ENCODE measurements at places on chromosomes 16 and 17.

GRCh38 chr16:58940609-58941008 is 206.5 kb upstream of the GOT2 start:
- no peak for DNase-seq

DNA sequence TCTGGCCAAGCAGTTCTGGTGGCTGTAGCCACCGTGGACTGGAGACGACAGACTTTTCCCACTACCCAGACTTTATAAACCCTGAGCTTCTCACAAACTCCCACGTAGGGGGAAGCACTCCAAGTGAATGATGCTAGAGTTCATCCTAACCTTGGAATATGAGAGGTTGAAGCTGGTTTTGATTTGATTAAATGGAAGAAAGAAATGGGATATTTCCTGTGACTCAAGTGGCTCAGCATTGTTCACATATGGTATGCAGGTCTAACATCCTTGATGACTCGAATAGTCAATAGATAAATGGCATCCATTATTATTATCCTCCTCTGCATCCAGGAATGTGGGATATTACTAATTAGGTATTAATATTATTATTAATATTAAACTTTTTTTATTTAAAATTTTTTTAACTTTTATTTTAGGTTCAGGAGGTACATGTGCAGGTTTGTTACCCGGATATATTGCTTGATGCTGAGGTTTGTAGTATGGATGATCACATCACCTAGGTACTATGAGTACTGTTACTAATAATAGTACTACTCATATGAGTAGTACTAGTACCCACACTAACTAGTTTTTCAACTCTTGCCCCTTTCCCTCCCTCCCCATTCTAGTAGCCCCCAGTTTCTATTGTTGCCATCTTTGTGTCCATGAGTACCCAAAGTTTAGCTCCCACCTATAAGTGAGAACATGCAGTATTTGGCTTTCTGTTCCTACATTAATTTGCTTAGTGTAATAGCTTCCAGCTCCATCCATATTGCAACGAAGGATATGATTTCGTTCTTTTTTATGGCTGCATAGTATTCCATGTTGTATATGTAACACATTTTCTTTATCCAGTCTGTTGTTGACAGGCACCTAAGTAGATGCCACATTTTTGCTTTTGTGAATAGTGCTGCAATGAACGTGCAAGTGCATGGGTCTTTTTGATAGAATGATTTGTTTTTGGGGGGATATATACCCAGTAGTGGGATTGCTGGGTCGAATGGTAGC is 22.9 kb downstream of the PIK3R6 start:
- DNase-seq = no peak

- DNase-seq = no peak
Measured at GRCh38 chr17:43911904-43912303, 4.6 kb upstream of the MPP2 start.

DNA sequence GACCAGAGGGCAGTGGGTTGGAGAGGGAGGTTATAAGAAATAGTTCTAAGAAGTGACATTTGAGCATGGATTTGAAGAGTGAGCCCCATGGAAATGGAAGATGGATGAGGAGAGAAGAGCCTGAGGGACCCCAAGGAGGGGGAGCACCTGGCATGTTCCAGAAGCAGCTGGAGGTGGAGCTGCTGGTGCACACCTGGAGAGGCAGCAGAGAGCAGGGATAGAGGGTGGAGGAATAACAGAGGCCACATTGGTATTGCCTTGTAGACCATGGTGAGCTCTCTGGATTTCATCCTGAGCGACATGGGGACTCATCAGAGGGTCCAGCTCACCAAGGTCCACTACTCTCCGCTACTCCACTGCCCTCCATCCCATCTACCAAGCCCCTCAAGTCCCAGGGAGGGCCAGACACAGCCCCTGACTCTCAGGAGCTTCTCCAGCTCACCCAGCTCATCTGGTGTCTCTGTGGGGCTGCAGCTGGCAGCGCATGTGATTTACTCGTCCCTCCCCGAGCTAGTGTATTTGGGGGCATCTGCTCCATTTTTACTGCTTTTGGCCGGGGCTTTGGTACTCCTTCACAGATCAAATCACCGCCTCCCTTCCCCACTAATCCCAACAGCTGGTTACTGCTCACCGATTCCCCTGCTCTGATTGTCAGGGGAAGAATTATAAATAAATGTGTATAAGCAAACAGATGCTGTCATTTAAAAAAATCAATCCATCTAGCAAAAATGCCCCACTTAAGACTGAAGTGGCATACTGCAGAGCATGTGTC is 22.1 kb upstream of the KDM8 start:
- DNase-seq = no peak

- DNase-seq = no peak
Measured at GRCh38 chr16:18932243-18932987, 6.2 kb upstream of the SMG1 start.

- DNase-seq = no peak
Measured at GRCh38 chr17:11240841-11241610, at the start of gene SHISA6. Gene SHISA6, plus strand, starts transcription at chr17:11241213.

- DNase-seq = no peak
Measured at GRCh38 chr16:22683730-22684573, 130.0 kb upstream of the HS3ST2 start.

DNA sequence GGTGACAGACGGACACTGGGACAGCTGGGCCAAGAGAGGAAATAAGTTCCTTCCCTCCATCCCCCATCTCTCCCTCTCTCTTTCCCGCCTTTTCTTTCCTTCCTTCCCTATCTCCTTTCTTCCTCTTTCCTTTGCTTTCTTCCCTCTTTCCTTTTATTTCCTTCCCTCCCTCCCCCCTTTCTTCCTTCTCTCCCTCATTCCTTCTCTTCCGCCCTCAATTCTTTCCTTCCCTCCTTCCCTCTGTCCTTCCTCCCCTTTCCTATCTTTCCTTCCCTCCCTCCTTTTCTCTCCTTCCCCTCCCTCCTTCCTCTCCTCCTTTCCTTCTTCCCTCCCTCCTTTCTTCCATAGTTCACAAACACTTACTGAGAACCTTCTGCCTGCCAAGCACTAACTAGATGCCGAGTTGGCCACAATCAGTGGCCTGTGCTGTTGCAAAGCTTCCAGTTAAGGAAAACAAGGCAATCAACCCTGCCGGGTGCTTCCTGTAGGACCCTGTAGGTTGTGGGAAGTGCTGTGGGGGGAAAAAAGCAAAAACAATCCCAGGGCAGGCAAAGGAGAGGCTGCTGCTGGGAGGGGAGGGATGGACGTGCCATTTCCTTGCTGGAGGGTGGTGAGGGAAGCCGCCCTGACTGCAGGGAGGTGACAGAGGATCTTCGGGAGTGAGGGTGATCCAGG is 31.7 kb downstream of the ABCC6 start:
- no peak for DNase-seq

Measured in CMK (cell line).